ENCODE measurements at places on chromosomes 4 and X.

DNA sequence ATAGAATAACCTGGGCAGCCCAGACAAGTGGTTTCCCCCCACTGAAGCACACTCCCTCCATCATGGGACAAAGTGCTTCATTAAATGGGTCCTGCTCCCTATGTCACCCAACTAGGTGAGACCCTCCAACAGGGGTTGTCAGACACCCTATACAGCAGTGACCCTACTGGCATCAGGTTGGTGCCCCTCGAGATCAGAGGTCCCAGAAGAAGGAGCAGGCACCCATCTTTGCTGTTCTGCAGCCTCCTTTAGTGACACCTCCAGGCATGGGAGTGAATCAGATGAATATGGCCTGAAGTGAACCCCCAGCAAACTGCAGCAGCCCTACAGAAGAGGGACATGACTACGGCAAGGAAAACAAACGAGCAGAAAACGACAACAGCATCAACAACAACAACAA is 11.1 kb downstream of the NELFA start:
- no peak for DNase-seq

GRCh38 chr4:115969756-115970155 is 856.3 kb upstream of the NDST4 start:
- DNase-seq = no peak

DNA sequence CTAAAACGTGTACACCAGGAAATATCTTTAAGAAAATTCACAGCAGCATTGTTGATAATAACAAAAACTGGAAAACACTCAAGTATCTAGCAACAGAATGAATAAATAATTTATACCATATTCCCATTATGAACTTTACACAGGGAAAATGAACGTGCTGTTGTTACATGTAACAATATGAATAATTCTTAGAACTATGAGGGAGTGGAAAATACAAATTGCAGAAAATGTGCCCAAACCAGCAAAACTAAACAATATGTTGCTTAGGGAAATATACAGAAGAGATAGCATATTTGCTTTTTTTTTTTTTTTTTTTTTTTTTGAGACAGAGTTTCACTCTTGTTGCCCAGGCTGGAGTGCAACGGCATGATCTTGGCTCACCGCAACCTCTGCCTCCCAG is 14.8 kb upstream of the FAT1 start:
- DNase-seq = no peak

GRCh38 chr4:4227510-4228355 is 1.0 kb upstream of the OTOP1 start:
- no peak for DNase-seq

DNA sequence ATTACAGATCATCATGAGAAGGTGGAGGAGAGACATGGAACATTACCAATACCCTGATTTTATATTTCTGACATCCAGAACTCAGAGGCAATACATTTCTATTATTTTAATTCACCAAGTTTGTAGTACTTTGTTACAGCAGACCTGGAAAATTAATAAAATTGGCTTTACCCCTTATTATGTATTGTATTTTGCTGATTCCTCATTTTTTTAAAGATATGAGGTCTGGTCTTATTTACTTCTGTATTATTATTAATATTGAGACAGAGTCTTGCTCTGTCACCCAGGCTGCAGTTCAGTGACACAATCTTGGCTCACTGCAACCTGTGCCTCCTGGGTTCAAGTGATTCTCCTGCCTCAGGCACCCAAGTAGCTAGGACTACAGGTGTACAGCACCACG is 357.3 kb upstream of the TECRL start:
- no peak for DNase-seq

- no peak for DNase-seq
Measured at GRCh38 chr4:156505341-156505955, 466.2 kb downstream of the PDGFC start.
